Stimulated activated CD8-positive, alpha-beta memory T cell treated with anti-CD3 and anti-CD28 coated beads, Interleukin-4, amount 100 ng/mL, for 48 hours (primary cell): ENCODE measurements at places on chromosomes 1 and 21.
A peak's percentile ranks its signal among the peaks of the same experiment; 100 is the strongest.

- no peak for DNase-seq
Observed at GRCh38 chr21:31505975-31506374, 153.5 kb upstream of the SOD1 start.

DNA sequence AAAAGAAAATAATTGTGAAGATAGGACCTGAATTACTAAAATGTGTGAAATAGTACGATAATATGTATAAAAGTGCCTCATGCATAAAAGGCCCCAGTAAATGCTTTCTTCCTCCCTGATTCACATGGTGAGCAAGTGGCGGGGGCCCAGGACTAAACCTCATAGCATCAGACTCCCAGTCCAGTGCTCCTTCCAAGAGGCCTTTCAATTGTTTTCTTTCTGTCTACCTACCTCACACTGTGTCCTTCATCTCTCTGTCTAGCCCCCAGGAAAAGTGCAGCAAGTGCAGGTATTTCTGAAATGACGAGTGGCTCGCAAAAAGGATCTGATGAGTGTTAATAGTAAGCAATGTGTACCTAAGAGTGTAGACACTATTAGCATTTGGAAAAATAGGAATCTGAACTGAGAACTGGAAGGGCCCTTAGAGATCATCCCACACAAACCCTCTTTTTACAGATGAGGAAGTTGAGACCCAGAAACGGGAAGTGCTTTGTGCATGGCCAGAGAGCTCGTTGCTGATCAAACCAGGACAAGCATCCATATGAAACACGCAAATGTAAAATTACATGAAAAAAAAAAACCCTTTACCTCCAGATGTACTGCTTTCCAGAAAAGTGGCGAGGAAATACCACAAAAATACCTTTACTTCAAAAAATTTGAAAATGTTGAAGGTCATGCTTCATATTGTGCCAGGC is 118.2 kb upstream of the HOOK1 start:
- no peak for DNase-seq

DNA sequence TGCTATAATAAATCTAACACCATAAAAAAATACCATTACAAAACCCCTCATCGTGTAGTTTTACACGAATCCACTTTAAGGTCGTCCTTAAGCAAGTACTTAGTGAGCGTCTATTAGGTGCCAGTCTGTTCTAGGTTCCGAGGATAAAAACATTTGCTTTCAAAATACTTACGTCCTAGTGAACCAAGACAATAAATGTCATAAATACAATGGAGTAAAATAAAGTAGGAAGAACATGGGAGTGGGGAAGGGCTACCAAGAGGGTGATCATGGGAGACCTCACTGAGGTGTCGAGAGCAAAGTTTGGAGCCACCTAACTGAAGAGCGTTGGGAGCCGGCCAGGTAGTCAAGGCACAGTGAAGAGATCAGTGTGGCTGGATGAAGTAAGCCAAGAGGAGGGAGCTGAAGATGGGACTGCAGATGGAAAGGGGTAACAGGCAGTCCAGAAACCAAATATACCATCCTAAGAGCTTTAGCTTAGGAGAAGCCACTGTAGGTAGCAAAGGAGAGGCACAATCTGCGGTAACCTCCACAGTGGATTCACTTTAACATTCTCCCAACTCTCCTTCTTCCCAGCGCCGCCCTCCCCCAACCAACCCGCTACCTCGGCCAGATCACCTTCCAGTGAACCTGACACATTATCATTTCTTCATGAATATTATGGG is 684 bp downstream of the LTN1 start:
- DNase-seq, result no peak

DNA sequence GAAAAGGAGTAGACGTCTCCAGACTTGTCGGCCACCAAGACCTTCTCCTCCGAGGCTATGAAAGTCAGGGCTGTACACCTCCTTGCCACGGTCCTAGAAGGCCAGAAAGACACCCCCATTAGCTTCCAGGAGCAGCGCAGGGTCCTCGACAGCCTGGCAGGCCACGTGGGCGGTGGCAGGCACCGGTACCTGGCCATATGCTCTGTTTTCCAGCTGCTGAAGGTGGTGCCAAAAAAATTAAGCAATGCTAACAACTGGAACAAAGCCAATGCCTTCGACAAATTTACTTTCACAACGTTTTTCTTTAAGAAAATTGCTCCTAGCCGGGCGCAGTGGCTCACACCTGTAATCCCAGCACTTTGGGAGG is 15.9 kb downstream of the WDR4 start:
- no peak for DNase-seq

DNA sequence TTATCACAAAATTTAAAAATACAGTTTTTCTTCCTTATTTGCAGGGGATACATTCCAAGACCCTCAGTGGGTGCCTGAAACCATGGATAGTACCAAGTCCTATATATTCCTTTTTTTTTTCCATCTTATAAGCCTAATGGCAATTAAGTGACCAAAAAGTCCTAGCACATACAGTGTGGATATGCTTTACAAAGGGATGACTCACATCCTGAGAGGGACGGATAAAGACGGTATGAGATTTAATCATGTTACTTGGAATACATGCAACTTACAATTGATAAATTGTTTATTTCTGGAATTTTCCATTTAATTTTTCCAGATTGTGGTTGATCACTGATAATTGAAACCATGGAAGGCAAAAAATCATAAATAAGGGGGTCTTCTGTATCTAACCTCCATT is 181.2 kb upstream of the BRINP3 start:
- DNase-seq, result no peak

DNA sequence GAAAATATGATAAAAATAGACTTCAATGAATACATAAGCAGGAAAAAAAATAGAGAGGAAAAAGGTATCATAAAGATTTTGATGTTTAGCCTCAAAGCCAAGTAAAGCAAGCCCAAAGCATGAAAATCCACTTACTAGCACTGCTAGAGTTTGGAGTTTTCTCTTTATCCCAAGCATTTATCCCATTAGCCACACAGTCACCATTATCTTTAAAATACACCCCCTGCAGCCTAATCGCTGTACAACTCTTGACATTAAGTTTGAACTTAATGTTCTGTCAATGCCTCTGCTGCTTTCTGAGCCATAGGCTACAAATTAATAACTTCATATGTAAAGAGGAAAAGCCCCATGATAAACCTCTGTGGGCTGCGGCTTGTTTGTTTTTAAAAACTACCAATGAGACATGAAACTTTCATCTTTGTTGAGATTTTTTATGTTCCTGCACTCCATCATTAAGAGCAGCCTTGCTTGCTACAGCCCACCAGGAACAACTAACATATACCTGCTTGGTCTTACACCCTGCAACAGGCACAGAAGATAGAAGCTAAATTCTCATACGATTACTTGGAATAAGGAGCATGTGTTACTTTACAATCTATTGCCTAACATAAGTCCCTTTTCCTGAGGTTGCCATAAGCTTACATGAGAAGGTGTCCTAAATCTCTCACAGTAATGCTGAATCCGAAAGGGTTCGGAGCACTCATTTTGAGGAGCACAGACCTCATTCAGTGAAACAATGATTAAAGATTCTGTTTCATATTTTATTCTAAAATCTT is 202.4 kb downstream of the SMYD3 start:
- DNase-seq, result no peak

DNA sequence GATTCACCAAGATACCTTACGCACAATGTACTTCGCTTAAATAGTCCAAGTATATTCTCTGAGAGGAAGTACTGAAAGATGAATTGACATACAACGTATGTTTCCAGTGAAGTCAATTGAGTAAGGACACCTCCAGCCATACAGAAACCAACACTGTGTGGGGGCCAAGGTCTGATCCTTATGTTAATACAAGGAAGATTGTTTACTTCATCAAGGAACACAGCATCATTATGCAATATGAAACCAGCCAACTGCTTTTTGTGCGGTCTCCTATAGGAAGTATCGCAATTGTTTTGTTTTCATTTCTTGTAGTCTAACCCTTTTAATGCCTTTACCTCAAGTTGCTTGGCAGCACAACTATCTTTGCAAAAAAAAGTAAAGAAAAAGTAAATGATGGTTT is 28.2 kb upstream of the TEKT2 start:
- DNase-seq, result no peak

DNA sequence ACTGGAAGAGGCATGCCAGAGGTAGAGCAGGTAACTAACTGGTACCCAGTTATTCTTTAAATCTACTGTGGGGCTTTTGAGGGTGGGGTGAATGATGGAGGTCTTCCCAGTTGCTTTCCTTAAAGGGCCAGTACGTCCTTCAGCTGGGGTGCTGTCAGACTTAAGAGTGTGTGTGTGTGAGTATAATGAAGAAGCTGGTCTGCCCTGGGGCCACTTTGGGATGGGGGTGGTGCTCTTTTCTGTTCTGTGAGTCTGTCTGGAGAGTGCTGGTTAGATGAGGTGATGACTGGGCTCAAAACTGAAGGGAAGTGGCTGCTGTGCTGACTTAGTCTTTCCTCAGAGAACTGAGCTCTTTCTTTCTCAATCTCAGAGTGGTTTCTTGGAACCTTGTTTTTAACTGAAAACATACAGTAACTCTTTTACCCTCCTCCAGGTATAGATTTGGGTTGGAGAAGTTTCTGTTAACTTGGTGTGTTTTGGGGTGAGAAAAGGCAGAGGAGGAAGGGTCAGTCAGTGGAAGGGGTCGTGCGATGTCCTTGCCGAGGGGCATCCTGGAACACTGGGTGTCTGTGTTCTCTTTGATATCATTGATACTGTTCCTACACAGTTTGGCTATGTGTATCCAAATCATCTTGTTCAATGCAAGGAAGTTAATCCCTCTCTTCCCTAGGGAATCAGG is 746 bp downstream of the MACF1 start:
- peak; percentile 78 for DNase-seq

DNA sequence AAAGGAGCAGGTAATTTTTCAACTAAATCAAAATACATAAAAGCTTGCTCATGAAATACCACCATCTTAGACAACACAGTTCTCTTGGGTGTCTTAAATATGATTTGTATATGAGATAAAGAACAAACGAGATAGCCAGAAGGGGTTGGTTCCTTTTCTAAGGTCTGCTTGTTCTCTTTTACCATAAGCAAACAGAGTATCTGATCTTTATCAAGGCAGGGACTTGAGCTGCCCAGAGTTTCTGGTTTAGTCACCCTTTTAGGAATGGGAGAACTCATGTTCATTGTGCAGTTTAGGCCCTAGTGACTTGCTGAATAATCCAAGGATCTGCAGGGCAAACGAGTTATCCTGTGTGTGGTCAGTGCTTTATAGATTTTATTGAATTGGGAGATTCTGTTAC is 3.0 kb upstream of the SUCO start:
- no peak for DNase-seq

DNA sequence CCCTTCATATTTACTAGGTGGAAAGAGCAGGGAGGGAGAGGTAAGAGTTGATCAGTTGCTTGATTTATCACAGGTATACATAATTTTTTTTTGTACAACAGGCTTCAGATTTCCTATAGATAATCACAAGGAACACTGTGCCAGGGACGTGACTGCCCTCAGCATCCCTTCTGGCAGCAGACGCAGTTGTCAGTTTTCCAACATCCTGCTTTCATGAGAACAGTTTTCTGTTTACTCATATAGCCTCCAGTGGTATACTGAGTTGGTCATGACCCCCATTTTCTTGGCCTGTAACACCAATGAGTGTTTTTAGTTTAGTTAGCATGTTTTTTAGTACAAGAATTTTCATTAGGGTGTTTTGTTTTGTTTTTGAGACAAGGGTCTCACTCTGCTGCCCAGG is 37.9 kb upstream of the PTPRF start:
- no peak for DNase-seq

DNA sequence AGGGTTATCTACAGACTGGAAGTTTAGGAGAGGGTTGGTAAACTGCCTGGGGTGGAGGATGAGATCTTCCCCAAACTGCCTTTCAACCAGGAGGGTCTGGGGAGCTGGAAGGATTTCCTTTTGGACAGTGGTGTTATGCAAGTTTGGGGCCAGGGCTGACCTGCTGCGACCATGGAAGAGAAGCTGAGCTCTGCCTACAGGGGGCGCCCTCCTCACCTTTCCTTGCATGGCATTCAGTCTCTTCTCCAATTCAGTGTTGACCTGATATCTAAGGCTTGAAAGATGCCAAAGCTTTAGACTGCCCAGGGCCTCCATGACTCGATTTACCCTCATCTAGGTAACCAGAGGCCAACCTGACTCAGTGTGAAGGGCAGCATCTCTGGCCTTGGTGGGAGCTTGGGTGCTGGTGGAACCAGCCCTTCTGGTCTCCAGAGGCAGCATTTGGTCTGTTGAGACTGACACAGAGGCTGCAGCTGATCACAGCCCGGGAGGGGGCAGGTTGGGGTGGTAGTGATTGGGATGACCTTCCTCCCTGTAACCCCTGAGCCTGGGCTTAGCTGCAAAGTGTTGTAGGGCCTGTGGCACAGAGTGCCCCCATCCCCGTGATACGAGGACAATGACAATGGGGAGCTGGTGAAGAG is 170.0 kb downstream of the GRIK3 start:
- DNase-seq, result peak; percentile 69

DNA sequence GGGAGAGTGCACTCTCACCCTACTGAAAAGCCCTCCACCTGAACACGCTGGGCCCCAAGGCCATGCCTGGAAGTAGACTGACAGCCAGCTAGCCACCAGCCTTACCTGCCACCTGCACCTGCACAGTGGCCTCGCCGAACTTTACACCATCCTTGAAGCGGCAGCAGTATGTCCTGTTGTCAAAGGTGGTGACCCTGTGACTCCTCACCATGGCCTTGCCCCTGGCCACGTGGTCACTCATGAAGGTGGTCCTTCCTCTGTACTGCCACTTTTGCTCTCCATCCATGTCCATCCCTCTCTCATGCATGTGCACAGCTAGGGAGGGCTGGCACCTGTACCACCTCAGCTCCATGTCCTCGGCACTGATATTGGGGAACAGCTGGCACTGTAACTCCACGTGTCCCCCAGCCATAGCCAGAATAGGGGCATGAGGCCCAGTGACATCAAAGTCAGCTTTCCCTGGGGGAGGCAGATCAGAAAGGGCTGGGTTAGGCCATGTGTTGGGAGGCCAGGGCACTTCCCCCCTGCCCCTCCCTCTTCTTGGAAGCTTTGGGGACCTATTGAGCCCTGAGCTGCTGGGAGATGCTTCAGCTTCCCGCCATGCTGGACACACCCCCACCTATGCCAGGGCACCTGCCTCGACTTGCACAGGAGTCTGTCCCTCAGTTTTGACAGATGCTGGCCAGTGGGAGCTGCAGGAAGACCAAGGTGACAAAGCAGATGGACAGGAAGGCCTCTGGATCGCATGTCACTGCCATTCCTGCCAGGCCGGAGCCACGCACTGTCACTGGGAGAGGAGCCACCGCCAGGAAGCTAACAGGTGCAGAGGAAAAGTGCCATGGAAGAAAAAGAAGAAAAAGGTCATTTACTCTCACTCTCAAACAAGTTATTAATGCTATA is 24.6 kb downstream of the RNF187 start:
- DNase-seq, result peak; percentile 8

GRCh38 chr1:61215676-61216289 is 133.4 kb downstream of the NFIA start:
- DNase-seq, result no peak

GRCh38 chr1:172823534-172823933 is 164.6 kb downstream of the FASLG start:
- no peak for DNase-seq

DNA sequence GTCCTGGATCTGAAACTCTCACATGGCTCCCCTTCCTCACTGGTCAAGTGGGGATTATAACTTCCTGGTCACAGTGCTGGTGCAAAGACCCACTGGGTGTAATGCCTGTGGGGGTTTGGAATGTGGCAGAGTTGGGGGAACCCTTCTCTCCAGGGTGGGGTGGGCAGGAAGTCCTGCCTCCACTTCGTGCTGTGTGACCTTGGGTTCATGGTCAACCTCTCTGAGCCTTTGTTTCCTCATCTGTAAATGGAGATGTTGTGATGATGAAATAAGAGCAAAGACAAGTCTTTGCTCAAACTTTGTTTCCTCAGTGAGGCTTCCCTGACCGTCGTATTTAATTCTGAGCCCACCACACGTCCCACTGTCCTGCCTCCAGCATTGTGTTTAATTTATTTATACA is 564.7 kb downstream of the PTPRU start:
- DNase-seq, result no peak

GRCh38 chr1:46512792-46513190 is 23.2 kb downstream of the DMBX1 start:
- no peak for DNase-seq
